ENCODE measurements at places on chromosomes 12 and 14.

DNA sequence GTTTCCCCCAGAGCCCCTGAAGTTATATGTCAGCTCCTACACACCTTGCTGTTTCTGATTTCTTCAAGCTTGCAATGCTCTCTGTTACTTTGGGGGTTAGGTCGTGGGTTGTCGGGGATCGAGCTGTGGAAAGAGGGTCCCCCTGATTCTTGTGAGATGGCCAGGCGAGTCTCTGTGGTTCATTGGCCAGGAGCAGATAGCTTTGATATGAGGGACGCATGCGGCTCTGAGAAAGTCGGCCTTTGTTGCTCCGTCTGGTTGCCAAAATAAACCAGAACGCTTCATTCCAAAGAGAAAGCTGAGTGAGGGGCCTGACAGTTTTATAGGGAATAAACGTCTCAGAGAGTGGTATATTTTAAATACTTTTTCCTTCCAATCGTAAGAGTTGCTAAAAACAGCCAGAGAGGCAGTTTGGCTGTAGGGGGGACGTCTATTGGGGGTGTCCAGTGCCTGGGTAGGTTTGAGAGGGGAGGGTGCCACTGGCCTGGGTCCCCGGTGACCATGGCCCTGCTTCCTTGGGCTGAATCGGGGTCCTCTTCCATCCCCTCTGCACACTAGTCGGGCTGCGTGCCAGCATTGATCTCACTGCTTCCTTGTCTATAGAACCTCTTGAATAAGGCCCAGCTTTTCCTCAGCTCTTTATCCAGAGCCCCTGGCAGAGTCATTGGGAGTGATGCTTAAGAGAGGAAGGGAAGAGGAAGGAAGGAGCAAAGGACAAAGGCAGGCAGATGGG lies 18.9 kb downstream of the CCND2 start:
- DNase-seq = no peak

DNA sequence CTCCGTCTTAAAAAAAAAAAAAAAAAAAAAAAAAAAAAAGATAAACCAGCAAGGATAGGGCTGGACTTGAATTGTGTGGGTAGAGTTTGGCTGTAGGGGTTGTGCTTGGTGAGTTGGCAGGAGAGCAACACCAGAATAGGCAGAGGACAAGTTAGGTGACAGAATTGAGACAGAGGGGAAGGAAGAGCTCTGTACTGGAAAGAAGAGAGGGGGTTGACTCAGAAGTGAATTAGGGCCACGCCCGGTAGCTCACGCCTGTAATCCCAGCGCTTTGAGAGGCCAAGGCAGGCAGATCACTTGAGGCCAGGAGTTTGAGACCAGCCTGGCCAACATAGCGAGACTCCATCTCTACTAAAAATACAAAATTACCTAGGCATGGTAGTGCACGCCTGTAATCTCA lies 6.1 kb upstream of the TMEM30B start:
- DNase-seq = no peak

DNA sequence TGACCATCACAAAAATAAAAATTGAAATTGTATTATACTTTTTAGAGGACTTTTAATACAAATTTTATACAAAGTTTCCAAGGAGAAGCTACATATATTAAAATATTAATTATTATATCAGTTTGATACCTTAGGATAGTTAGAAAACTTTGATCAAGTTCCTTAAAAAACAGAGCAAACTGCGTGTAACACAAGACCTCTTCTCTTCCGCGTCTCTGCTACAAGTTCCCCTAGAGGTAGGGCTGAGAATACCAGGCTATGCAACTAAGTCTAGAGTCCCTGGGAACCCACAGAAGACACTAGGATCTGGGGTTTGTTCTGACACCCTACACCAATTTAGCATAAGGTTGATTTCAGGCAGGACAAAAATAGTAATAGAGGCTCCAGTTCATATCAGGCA lies 319.0 kb downstream of the FOXG1 start:
- DNase-seq = no peak

- no peak for DNase-seq
Observed at GRCh38 chr12:94434171-94434570, 25.5 kb downstream of the CEP83 start.

GRCh38 chr14:38278035-38278434 lies 22.1 kb upstream of the CLEC14A start:
- no peak for DNase-seq

GRCh38 chr14:81447021-81447764 lies 47.1 kb upstream of the STON2 start:
- DNase-seq = no peak

- DNase-seq = no peak
Observed at GRCh38 chr12:20557096-20557495, 138.0 kb upstream of the SLCO1C1 start.

DNA sequence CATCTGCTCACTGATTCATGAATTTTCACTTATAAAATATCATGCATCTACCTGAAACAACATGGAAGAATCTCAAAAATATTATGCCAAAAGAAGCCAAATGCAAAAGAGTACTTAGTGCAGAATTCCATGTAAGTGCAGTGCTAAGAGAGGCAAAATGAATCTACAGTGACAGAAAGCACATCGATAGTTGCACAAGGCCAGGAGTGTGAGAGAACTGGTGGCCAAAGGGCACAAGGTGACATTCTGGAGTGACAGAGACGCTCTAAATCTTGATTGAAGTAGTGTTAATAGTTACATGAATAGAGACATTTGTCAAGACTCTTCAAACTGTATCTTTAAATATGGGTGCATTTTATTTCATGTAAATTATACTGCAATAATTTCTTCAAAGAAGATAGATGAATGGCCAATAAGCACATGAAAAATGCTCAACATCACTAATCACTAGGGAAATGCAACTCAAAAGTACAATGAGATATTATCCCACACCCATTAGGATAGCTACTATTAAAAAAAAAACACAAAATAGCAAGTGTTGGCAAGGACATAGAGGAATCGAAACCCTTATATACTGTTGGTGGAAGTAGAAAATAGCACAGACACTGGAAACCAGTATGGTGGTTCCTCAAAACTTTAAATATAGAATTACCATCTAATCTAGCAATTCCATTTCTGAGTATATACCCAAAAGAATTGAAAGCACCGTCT lies 71.7 kb upstream of the KICS2 start:
- DNase-seq = no peak

GRCh38 chr14:103872481-103873113 lies 25.2 kb upstream of the PPP1R13B start:
- DNase-seq = no peak

Measured in activated T-helper 1 cell treated with Interleukin-2 at 50 U/mL for 16 hours (primary cell).